ENCODE measurements at places on chromosomes 6 and 20. TPM values are rescaled to one million over a fixed set of nuclear protein-coding genes. Genes with fewer than 3 reads are reported as not detected.

Gene TMEM200A
- 0.07 TPM for total RNA-seq

Gene HTR1B
- 0.18 TPM for total RNA-seq

Gene SLC13A3
- not detected for total RNA-seq

Gene PNPLA1
- total RNA-seq, result not detected

Gene CARMIL1
- 9.9 TPM for total RNA-seq

Gene ZKSCAN8
- total RNA-seq, result 5.1 TPM
